ENCODE measurements at places on chromosomes 1 and 21. TPM values are rescaled to one million over a fixed set of nuclear protein-coding genes. Genes with fewer than 3 reads are reported as not detected.

GRCh38 chr1:118266436-118266835, 81.4 kb upstream of the SPAG17 start:
- H3K4me3 ChIP-seq: no peak overlapping the region
- no peaks in the 10 kb centered on the region for H3K27me3 ChIP-seq
- no peaks in the 10 kb centered on the region for H3K4me1 ChIP-seq
- H3K27ac ChIP-seq: no peak overlapping the region

DNA sequence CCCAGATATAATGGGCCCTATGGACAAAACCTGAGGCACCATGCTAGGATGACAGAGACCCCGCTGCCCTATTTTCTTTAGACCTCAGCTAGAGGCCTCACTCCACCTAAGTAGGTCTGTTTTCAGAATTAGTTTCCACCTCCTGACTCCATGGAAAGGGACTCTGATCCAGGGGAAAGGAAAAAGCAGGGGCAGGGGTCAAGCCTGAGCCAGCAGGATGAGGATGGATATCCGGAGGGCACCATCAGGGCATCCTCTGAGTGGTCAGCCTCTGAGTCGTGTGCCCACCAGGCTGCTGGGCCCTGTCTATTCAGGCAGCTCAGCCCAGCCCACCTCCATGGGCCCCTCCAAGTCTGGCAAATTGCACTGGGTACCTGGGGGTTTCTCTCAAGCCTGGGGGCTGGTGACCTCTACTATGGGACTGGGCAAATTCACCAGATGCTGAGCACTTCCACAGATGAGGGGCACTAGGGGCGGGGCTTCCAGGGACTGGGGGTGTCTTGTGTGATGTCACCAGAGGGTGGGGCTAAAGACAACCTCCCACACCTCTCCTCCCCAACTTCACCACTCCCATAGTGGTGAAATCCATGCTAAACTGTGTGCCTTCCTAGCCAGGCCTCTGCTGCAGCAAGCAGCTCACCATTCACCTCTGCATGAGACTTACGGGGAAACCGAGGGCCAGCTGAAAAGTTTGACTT, 5.5 kb downstream of the PAQR7 start:
- no peaks in the 10 kb centered on the region for H3K36me3 ChIP-seq
- no peaks in the 10 kb centered on the region for H3K27me3 ChIP-seq
- DNase-seq: no peak
- no peak overlapping the region for H3K27ac ChIP-seq
- H3K4me3 ChIP-seq: no peak overlapping the region
- H3K4me1 ChIP-seq: no peaks in the 10 kb centered on the region

GRCh38 chr1:200488375-200489165, 78.7 kb upstream of the ZNF281 start:
- H3K36me3 ChIP-seq: no peaks in the 10 kb centered on the region
- no peaks in the 10 kb centered on the region for H3K27me3 ChIP-seq
- H3K4me1 ChIP-seq: no peaks in the 10 kb centered on the region
- H3K27ac ChIP-seq: no peak overlapping the region
- H3K4me3 ChIP-seq: no peak overlapping the region

KLF17 gene
- 0.33 TPM for total RNA-seq

GRCh38 chr1:53619367-53620060, 119.5 kb downstream of the GLIS1 start:
- H3K27me3 ChIP-seq: no peaks in the 10 kb centered on the region
- H3K4me1 ChIP-seq: no peaks in the 10 kb centered on the region
- no peaks in the 10 kb centered on the region for H3K36me3 ChIP-seq
- no peak overlapping the region for H3K4me3 ChIP-seq
- H3K27ac ChIP-seq: no peak overlapping the region

DNA sequence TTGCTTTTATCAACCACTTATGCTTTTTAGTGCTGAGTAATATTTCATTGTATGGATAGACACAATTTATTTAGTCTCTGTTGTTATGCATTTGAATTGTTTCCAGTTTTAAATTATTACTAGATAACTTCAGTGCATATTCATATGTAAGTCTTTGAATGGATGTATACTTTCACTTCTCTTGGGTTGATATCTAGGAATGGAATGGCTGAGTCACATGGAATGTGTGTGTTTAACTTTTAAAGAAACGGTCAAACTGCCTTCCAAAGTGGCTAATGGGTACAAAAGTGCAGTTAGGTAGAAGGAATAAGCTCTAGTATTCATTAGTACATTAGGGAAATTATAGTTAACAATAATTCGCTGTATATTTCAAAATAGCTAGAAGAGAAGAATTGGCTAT, 82.4 kb downstream of the NPHS2 start:
- no peak overlapping the region for H3K4me3 ChIP-seq
- DNase-seq: no peak
- H3K36me3 ChIP-seq: no peaks in the 10 kb centered on the region
- H3K27me3 ChIP-seq: peaks cover 2% of the 10 kb centered on the region

- H3K27me3 ChIP-seq: no peaks in the 10 kb centered on the region
- H3K27ac ChIP-seq: no peak overlapping the region
- H3K4me1 ChIP-seq: no peaks in the 10 kb centered on the region
- H3K36me3 ChIP-seq: no peaks in the 10 kb centered on the region
- no peak overlapping the region for H3K4me3 ChIP-seq
Observed at GRCh38 chr1:97571760-97572159, 349.1 kb downstream of the DPYD start.

DNA sequence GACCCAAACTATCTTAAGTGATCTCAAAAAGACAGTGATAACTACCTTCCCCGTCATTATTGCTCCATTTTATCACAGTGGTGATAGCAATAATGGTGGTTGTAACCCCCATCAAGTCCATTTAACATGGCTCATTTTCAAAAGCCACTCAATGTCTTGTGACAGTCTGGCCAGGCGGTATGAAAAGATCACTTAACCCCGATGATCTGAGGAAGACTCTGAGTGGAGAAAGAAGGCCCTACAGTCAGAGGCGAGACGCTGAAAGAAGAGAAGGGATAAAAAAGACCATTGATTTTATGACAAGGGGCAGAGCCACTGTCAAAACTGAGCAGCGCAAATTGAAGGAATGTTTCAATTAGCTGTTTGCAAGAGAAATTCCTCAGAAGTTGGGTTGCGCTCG, 417.2 kb upstream of the PBX1 start:
- H3K27me3 ChIP-seq: no peaks in the 10 kb centered on the region
- H3K4me3 ChIP-seq: no peak overlapping the region
- DNase-seq: no peak

S100A2 gene
- total RNA-seq: 1.8 TPM

DNA sequence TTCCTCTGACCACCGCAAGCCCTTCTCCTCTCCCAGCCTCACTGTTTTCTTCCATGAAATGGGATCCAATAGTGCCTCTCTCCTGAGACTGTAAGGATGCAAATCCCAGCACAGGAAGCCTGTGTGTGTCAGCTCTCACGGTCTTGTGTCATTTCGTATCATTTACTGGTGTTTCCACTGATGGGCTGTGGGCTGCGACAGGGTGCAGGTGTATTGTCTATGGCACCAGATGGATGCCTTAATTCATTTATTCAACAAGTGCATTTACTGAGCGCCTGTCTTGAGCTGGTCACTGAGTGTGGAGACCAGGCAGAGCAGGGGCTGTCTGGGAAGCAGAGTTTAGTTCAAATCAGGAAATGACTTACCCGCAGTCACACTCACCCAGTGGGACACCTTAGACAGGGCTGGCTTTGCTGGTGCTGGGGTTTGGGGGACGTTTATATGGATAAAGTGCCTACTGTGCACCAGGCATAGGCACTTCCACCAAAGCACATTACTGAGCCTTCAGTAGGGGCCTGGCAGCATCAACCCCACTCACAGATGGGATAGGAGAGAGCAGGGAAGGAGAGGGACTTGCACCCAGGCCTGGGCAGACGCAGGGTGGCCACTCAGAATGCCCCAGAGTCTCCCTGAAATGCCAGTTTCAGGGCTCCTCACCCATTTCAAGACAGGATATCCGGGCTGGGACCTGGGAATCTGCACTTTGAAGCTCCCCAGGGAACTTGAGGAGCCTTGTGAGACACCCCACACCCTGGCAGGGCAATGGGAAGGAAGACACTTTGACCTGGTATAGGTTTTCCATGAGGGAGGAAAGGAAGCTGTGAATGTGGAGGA, 398.9 kb downstream of the MATN1 start:
- DNase-seq: peak; percentile 39
- no peak overlapping the region for H3K27ac ChIP-seq
- no peaks in the 10 kb centered on the region for H3K36me3 ChIP-seq
- no peak overlapping the region for H3K4me3 ChIP-seq

DNA sequence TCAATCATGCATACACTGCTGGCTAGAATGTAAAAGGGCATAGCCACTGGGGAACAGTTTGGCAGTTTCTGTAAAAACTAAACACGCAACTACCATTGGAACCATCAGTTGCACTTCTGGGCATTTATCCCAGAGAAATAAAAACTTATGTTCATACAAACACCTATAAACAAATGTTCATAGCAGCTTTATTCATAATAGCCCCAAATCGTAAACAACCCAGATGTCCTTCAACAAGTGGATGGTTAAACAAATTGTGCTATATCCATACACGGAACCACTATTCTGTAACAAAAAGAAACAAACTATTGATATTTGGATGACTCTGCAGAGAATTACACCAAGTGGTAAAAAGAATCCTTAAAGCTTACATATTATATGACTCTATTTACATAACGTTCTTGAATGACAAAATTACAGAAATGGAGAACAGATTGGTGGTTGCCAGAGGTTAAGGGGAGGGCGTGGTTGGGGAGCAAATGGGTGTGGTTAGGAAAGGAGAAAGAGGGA, 22.8 kb downstream of the LACTBL1 start:
- no peak overlapping the region for H3K4me3 ChIP-seq
- H3K27ac ChIP-seq: no peak overlapping the region
- no peak for DNase-seq
- H3K36me3 ChIP-seq: no peaks in the 10 kb centered on the region
- no peaks in the 10 kb centered on the region for H3K27me3 ChIP-seq

DNA sequence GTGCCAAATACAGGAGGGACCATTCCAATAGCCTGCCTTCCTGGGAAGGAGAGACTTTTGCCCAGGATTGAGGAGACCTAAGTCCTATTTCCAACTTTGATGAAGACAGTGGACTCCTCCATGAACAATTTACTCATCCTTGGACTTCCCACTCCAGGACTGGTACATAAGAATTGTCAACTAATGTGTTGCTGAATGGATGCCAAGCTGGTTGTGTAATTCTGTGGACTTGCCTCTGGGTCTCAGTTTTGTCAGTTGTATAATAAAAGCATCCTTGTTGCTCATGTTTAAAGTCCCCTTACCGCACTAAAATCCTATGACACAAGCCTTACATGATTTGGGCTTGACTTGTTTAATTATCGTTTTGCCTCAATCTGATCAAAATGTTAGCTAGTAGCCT, 13.2 kb upstream of the ZP4 start:
- H3K4me3 ChIP-seq: no peak overlapping the region
- H3K27me3 ChIP-seq: peaks cover 1% of the 10 kb centered on the region
- H3K4me1 ChIP-seq: no peaks in the 10 kb centered on the region
- H3K36me3 ChIP-seq: no peaks in the 10 kb centered on the region

GRCh38 chr1:1989789-1990188, 13.8 kb downstream of the CFAP74 start:
- H3K36me3 ChIP-seq: no peaks in the 10 kb centered on the region
- peaks cover 1% of the 10 kb centered on the region for H3K27me3 ChIP-seq
- no peak for DNase-seq
- no peak overlapping the region for H3K4me3 ChIP-seq
- no peaks in the 10 kb centered on the region for H3K4me1 ChIP-seq

FCRL5 gene
- total RNA-seq: 0.84 TPM

FCN3 gene
- 2.7 TPM for total RNA-seq

DNA sequence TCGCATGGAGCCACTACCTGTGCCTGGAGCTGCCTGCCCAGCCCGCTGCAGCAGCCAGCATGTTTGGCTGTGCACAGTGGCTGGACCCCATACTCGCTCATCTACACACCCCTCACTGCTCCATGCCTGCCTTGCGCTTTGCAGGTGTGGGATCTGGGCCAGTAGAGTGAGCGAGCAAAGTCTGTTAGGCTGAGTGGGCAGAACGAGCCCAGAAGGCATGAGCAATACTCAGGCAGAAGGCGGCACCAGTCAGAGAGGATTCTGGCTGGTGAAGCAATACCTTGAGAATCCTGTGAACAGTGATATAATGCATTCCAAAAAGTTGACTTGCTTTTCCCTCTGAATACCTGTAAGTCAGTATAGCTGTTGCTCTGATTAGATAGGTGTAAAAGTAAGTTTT, 816.4 kb downstream of the KCNT2 start:
- no peak for DNase-seq
- no peaks in the 10 kb centered on the region for H3K36me3 ChIP-seq
- H3K4me3 ChIP-seq: no peak overlapping the region

GRCh38 chr1:156860628-156861423, at the start of gene NTRK1:
Gene NTRK1, plus strand, starts transcription at chr1:156860865. Its CDS starts 70 bp downstream, at chr1:156860935.
- no peak for DNase-seq
- no peaks in the 10 kb centered on the region for H3K4me1 ChIP-seq
- no peak within 1 kb of the TSS for H3K27ac ChIP-seq
- H3K4me3 ChIP-seq: no peak within 1 kb of the TSS

- no peak overlapping the region for H3K27ac ChIP-seq
- H3K4me3 ChIP-seq: no peak overlapping the region
- no peaks in the 10 kb centered on the region for H3K27me3 ChIP-seq
- H3K36me3 ChIP-seq: no peaks in the 10 kb centered on the region
- DNase-seq: no peak
Observed at GRCh38 chr1:115168026-115168425, 78.7 kb upstream of the TSPAN2 start.

- no peaks in the 10 kb centered on the region for H3K27me3 ChIP-seq
- no peak overlapping the region for H3K27ac ChIP-seq
Observed at GRCh38 chr1:155179112-155180031, 5.7 kb downstream of the TRIM46 start.

DNA sequence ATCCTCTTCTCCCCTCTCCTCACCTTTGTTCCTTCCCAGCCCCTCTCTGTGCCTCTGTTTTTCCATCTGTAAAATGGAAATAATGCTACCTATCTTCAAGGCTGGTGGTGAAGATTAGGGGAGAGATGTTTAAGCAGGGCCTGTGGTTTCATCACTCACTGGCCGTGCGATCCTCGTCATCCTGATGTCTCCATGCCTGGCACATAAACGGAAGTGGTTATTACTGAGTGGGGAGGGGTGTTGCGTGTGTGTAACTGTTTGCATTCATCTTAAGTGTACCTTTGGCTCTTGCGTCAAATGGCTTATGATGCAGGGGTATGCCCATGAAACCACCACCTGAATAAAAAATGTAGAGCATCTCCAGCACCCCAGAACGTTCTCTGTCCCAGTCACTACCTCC, 17.2 kb upstream of the C1QA start:
- no peaks in the 10 kb centered on the region for H3K36me3 ChIP-seq
- no peak for DNase-seq
- H3K27me3 ChIP-seq: no peaks in the 10 kb centered on the region
- no peaks in the 10 kb centered on the region for H3K4me1 ChIP-seq
- no peak overlapping the region for H3K4me3 ChIP-seq

DNA sequence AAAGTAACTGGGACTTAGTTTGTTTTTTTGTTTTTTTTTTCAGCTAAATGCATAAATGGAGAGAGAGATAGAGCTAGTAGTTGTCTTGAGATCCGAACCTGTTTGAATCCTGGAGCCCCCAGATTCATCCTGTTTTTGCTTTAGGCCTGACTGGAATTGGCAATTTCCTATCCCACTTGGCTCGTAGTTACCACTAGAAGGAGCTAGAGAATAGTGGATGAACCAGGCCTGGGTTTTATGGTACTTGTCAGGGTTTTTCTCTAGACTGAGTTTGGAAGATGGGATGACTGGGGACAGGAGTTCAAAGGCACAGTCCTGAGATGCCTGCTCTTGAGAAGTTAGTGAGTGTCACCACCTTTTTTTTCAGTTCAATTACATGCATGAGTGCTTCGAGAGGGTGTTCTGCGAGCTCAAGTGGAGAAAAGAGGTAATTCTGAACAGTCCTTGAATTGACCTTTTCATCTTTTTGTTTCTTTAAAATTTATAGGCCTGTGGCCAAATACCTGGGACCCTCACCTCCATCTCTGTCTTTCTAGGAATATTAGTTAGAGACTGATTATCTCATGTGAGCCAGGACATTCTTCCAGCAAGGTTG, 23.4 kb downstream of the CELF3 start:
- no peaks in the 10 kb centered on the region for H3K4me1 ChIP-seq
- no peak for DNase-seq

Data from aorta (tissue), 5 donors.